Esophagus muscularis mucosa (tissue), 4 donors: ENCODE measurements at places on chromosomes 6 and 20. TPM values are rescaled to one million over a fixed set of nuclear protein-coding genes. Genes with fewer than 3 reads are reported as not detected.

The SIGLEC1 gene
- total RNA-seq, result 13.7 TPM

The CD24 gene
- 1.1 TPM for total RNA-seq

DNA sequence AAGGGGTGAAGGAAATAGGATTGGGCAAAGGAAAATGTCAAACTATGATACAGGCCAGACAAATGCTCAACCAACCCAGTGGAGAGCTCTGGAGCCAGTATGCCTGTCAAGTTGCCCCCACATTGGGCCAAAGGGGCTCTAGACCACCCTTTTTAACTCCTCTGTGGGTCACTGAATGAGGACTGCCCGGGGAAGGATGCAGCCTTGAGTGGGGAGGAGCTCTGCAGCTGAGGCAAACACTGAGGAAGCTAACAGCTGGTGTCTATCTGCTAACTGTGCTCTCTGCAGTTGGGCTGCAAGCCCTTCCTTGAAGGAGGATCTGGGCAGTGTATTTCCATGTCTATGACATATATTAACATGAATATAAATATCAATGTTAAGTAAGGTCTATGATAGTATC, 98.4 kb upstream of the PRSS16 start:
- no peak for DNase-seq

DNA sequence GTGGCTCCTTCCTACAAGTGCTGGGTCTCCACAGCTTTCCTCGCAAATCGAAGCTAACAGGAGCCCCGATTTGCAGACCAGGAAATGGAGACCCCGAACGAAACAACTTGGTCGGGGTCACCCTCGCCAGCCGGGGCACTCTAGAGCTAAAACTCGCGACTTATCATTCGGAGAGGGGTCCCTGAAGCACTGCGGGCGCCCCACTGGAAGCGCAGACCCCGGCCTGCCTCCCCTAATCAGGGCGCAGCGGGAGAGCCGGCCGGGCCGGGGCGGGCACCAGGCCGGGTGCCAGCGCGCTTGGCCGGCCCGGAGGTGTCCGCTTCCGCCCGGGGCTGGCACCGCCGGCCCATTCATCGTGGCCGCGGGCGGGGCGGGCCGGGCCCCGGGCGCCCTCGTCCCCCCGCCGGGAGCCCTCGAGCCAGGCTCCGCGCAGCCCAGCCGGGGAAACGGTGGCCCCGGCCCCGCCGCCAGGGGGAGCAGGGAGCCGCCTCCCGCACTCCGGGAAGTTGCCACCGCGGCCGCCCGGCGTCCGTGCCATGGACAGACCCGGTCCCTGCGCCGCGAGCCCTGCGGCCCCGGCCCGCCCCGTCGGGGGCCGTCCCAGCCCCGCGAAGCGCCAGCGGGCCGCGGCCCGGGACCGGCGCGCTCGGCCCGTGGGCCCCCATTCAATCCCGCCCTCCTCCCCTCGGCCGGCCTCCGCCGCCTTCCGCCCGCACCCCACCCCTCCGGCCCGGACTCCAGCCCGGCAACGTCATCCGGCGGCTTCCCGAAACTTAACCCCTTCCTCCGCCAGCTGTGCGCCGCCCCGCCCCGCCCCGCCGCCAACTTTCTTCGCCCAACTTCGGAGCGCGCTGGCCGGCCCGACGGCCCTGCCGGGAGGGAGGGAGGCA, 961 bp downstream of the RRBP1 start:
- no peak for DNase-seq

DNA sequence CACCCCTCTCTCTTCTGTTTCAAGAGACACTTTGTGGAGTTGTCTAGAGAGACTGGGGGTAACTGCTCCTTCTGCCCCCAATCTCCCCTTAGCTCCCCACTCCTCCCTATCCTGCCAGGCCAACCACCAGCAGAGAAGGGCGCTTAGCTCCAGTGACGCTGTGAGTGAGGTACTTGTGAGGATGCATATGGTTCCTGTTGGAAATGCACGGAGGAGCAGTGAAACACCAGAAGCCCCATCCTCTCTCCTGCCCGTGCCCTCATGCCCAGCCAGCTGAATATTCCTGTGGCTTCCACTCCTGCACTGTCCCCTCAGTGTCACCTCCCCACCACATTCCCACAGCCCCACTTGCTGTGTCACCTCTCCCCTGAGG, 11.9 kb downstream of the NT5E start:
- no peak for DNase-seq
